ENCODE measurements at places on chromosomes 4 and X. TPM values are rescaled to one million over a fixed set of nuclear protein-coding genes. Genes with fewer than 3 reads are reported as not detected.

DNA sequence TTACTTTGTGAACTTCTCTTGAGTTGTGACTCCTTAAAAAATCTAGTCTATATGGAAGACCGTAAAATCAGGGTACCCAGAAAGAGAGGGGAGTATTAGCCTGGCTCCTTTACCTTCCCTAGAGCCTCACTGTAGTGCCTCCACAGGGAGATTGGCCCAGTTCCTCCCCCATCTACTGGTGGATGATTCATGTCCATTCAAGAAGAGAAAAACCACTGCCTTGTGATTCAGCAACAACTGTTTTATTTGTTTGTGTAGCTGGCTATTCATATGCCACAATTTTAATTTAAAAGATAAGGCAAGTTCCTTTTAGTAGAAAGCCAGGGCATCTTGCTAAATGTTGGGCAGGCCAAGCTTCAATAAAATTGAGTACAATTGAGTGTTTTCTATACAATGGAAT lies 221.8 kb upstream of the KCNIP4 start:
- DNase-seq, result no peak

- DNase-seq, result no peak
Observed at GRCh38 chrX:148412006-148412405, 88.4 kb upstream of the AFF2 start.

- no peak for DNase-seq
Observed at GRCh38 chrX:103063191-103063845, 653 bp downstream of the BEX1 start.

- DNase-seq, result no peak
Observed at GRCh38 chr4:112251019-112251643, 19.5 kb downstream of the AP1AR start.

GRCh38 chr4:15652191-15652590 lies 3.0 kb downstream of the FBXL5 start:
- DNase-seq, result no peak

DNA sequence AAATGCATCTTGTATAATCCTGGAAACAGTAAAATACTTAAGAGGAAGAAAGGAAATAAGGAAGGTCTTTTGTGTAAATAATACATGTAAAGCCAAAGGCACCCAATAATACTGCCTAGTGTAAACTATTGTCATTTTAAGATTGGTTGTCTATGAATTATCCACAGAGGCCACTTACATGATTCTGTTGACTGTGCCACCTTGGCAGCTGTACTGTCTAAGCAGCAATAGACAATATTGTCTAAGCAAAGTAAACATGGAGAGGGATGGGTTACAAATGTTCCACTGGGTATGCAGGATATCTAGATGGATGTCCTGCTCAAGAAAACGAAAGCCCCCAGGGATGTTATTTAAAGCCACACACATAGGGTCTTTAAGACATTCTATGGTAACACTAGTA lies 19.4 kb downstream of the BEND4 start:
- DNase-seq, result no peak

- DNase-seq, result peak; percentile 59
Observed at GRCh38 chr4:150867148-150867547, 147.9 kb downstream of the LRBA start.

The ARHGAP36 gene
- total RNA-seq, result not detected

The TMPRSS11D gene
- total RNA-seq, result not detected

The FATE1 gene
- total RNA-seq, result not detected

The IL15 gene
- total RNA-seq, result 1.8 TPM

Measured in heart right ventricle (tissue), 16 donors.